GM04503 (cell line): ENCODE measurements at places on chromosomes 4 and X.

DNA sequence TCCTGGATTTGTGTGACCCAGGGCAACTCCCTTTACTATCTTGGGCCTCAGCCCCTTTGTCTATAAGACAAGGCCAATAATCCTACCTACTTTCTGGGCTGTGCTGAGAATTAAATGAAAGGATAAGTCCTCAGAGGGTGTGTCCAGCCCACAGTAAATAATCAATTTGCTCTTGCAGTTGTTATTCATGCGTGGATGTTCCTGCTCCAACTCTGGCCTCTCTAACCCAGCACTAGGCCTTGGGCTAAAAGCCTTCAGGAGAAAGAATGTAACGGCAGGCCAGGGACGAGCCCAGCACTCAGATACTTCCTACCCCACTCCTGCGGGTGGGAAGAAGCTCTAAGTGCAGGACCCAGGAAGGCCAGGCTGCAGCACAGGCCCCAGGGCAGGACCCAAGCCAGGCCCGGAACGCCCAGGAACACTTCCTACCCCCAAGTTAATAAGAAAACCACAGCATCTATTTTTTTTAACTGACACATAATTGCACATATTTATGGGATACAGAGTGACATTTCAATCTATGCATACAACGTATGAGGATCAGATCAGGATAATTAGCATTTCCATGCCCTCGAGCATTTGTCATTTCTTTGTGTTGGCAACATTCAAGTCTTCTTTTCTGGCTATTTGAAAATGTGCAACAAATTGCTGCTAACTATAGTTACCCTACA is 179.6 kb upstream of the RBPJ start:
- DNase-seq: no peak

DNA sequence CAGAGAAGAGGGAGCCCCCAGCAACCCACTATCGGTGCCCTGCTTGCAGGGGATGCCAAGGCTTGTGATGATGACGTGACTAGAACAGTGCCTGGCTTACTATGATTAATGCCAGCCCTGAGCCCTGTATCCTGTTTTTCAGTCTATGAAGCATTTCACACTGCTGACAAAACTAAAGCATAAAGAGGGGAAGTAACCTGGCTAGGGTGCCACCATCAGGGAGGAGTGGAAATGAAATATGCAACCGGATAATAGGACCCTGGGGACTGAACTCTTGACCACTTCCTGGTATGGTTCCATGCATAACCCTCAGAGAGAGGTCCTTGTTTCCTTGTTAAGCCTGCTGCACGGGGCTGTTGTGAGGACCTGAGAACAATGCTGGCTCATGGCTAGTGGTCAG is 50.3 kb downstream of the MED28 start:
- DNase-seq: no peak

DNA sequence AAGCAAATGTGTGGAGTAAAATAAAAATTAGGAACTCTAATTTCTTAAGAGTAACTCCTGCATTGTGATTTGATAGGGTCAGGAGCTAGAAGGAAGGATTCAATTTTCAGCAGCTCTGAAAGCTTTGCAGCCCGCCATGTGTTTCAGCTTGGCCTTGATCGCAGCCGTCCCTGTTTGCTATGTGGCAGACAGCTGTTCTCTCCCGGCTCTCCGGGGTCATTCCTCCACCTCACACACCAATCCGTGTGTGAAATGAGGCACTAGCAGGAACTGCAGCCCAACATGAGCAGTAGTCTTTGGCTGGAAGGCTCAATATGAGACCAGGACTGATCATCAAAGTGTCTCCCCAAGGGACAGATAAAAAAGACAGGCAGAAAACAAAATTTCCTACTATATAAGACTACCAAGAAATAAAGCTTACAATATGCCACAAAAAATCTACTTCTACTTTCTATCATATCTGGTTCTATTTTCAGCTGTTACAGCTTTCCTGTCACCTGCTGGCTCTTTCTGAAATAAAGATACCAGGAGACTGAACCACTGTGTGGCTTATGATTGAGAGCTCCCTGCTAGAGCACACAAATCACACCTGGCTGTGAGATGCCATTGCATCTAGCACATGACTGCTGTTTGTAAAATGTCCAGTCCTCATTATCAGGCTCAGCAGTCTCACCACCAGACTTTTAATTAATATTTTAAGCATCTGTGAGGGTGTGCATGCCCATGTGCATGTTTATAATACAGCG is 44.1 kb upstream of the SEC24B start:
- DNase-seq: no peak

- DNase-seq: no peak
These were observed at the start of gene TASL for GRCh38 chrX:30577362-30577991. Gene TASL (minus strand): TSS chrX:30577766. CDS start chrX:30560355, 17,411 bp downstream.

GRCh38 chr4:1983053-1983845 is 25.5 kb downstream of the NELFA start:
- no peak for DNase-seq

GRCh38 chr4:128220286-128221235 is 67.1 kb downstream of the PGRMC2 start:
- DNase-seq: no peak

DNA sequence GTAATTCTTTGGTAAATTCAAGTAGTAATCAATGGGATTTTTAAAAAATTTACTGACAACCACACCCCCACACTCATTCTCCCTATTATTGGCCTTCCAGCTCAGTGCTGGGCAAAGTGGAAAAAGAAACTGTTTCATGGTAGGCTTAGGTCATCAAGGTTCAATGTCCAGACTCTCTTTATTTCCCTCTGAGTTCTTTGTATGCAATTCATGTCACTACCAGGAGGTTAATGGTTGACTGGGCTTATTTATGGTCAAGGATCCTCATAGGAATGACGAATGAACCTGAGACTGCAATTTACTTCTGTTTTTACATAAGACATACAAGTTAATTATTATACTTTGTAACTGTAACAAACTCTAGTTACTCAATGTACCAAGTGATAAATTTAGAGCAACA is 403.2 kb downstream of the KLHL13 start:
- DNase-seq: no peak

GRCh38 chrX:44105228-44105913 is 132.2 kb upstream of the NDP start:
- no peak for DNase-seq

GRCh38 chrX:118669435-118669834 is 58.0 kb upstream of the IL13RA1 start:
- DNase-seq: no peak

DNA sequence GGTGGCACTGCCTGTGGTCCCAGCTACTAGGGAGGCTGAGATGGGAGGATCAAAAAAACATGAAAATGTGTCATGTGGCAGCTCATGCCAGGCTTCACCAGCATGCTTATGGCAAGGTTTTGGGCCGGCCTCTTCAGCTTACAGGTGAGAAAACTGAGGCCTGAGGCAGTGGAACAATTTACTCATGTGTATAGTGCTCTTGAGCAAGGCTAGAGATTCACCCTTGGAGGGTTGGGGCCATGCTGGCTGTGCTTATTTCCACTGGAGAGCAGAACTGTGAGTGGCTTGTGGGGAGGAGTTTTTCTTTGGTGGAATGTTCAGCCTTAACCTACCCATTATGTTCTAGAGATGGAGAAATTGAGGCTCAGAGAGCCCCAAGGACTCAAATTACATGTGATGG is 31.8 kb downstream of the NSD2 start:
- DNase-seq: no peak

DNA sequence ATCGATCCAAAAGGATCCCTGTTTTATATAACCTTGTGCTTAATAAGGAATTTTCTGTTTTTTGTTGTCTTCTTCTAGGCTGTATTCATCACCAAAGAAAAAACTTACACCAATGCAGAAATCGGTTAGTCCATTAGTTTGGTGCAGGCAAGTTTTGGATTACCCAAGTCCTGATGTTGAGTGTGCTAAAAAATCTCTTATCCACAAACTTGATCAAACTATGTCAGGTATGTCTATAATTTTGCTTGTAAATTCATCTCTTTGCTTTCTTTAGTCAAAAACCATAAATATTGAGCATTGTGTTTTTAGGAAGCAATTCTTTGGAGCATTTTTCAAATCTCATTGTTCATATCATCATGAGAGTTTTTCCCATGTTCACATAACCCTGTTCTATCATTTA is 28.4 kb downstream of the SLAIN2 start:
- no peak for DNase-seq

DNA sequence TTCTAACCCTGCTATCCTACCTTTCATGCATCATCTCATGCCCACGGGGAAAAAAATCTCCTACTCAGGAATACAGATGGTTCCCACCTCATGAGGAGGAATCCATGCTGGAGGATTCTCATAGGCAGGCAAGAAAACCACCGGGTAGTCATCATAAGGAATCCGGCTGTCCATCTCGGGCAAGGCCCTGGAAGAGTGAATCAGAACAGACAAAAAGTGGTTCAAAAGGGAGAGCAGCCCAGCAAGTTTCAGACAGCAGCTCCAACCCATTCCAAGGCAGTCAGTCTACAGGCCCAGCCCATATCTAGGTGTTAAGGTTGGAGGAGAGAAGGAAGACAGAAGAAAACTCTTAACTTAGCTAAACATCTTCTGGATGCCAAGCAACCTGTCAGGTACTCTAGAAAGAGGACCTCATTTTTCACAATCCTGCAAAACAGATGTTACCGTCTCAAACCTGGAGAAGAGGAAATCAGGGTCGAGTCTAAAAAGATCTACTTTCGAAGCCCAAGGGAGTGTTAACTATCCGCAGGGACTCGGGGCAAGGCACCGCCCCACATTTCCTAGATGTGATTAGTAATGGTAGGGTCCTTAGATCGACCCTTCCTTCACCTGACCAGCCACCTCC is 447 bp downstream of the PDZD11 start:
- no peak for DNase-seq

GRCh38 chrX:130013661-130014060 is 31.2 kb downstream of the BCORL1 start:
- no peak for DNase-seq

DNA sequence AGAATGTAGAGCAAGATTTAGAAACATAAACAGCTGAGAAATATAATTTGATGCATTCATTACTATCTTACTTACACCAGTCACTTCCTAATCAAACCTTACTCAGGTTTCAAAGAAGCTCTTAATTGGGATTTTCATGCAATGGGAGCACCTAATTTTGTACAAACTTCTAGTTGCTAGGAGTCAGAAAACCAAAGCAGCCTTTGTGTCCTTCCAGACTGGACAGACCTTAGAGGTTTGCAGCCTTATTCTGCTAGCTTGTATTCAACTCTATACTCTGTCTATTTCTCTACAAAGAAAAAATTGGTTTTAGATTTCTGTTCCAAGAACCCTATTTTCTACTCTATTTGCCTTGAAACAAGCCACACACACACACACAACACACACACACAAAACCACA is 19.4 kb downstream of the GABRA2 start:
- DNase-seq: no peak

GRCh38 chr4:3819210-3819919 is 53.2 kb downstream of the ADRA2C start:
- no peak for DNase-seq

DNA sequence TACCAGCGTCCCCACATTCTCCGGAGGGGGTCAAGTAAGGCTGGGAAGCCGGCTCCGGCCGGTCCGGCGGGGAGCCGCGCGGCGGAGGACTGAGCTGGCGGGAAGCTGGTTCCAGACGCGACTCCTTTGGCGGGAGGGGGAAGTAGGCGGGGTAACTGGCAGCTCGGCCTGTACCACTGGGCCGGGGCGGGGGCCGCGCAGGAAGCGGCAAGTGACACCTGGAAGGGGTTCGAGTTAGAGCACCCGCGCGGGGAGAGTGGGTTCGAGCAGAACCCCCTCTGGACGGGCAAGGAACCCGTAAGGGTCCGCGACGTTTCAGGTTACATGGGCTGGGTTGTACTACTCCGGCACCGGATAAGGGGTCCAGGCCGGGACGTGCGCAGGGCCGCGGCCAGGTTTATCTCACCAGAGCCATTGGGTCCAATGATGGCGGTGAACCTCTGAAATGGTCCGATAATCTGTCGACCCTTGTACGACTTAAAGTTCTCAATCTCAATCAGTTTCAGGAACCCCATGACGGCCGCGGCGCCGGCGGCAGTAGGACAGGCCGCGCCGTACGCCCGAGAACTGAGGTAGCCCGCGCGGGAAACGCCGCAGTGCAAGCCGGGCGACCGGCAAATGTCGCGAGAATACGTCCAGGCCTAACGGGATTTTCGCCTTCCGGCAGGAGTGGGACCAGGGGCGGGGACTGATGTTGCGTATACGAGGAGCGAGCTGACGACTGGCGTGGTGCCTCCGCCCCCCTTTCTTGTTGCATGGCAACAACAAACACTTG is at the start of gene SMC1A:
TSS of gene SMC1A (minus strand) at position 569 of the 775 bp plus-strand sequence. CDS start at position 515, 54 bp downstream.
- DNase-seq: peak; percentile 88

DNA sequence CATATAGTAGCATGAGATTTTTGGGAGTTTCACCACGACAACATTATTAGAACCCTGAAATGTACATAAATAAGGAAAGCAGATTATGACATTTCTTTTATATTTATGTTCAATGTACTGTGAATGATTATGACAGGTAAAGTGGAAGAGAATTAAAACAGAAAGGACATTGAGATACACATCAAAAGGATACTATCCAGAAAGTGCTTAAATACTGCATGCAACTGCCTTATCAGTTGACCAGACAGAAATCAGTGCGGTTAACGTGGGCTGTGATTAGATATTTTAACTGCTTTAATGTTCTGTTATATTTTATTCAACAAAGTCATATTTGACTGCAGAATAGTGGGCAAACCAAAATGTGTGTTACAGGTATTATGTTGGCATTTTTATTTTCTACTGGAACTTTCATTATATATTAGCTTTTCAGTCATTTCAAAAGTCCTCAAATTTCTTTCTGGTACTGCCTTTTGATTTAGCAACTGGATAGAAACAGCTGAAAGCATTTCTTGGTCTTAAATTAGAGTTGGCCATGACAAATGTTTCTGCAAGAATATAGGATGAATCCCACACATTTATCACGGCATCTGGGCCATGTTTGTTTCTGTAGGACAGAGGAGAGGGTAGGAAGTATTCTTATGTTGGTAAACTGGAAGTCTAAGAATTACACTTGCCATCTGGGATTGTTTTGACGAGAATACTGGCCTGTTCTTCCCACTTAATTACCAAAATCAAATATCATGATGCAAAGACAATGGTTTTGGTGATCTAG is 255.2 kb downstream of the SLC39A8 start:
- DNase-seq: no peak

DNA sequence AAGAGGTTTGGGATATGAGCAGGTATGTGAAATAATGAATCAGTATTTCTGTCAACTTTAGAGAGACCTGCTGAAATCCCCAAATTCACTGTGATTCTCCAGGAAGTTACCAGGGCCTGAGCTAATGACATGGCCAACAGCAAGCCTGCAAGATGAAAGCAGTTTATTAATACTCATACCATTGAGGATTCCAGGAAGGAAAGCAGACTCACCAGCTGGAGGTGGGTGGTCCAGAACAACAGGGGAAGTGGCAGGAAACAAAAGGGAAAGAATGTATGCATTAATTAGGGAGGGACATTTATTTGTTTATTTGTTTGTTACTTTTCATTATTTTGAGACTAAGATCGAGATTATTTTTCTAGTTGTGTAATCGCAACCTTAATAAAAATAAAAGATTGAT is 196.6 kb upstream of the AGA start:
- no peak for DNase-seq

- no peak for DNase-seq
These were observed 36.6 kb upstream of the BRWD3 start for GRCh38 chrX:80846247-80846646.

GRCh38 chrX:13898083-13898482 is 81.2 kb upstream of the GPM6B start:
- no peak for DNase-seq
